ENCODE measurements at places on chromosomes 4 and X.

- peak; percentile 23 for DNase-seq
These were observed 91.7 kb upstream of the CXorf66 start for GRCh38 chrX:140057001-140057411.

GRCh38 chrX:5242091-5242790, 986.4 kb downstream of the NLGN4X start:
- no peak for DNase-seq

DNA sequence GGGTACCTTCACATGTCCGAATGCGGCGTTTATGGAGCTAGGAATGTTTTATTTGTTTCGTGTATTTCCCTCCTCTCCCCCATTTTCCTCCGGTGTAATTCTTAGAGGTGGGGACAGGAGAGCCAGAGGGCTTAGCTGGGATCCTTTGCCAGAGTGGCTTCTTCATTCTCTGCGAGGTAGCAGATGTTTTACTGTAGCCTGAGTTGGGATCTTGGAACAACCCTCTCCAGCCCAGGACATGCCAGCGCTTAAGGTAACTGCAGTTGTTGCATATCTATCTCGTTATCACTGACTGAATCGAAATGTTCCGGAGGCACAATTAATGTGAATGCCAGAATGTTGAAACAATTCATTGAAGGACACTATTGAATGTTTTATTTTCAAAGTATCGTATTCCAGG, 59.0 kb upstream of the DYNLT3 start:
- DNase-seq, result no peak

DNA sequence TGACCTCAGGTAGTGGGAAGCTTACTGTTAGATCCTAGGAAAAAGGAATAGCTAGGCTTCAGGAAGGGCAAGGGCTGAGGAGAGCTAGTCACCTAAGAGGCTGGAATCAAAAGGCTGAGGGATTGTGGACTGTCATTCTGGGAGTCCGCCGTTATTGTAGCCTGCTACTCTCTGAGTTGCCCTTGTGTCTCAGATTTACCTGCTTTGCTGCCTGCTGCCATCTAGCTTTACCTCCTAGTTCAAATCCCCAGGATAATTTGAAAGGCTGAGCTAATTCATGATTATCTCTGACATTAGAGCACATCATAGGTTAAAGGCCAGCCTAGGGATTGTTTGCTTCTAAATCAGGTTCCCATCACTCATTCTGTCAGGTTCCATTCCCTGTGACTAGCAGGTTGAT, 120.2 kb downstream of the FHIP1A start:
- no peak for DNase-seq

- DNase-seq, result no peak
These were observed 10.3 kb downstream of the HADH start for GRCh38 chr4:107999932-108000539.

- no peak for DNase-seq
These were observed 168.8 kb downstream of the SH3KBP1 start for GRCh38 chrX:19718642-19719041.

- no peak for DNase-seq
These were observed 77.9 kb downstream of the FAT4 start for GRCh38 chr4:125392694-125393093.

DNA sequence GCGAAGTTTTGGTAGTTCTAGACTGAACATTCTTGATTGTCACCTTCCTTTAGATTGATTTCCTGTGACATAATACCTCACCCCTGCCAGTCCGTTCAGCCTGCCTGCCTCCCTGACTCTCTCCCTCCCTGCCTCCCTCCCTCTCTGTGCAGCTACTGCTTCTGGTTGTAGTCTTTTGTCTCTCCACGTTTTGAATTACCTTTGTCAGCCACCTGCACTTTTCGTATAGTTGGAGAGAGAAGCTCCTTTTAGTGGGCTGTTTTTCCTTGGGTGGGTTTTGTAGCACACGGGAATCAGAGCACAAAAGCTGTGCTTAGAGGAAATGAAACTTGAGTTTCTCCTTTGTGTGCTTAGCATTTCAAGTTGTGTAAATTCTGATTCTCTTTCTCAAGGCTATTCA, 32.6 kb upstream of the MSMO1 start:
- DNase-seq, result no peak

- DNase-seq, result no peak
These were observed 55.3 kb downstream of the FIP1L1 start for GRCh38 chr4:53432528-53433424.

- DNase-seq, result no peak
These were observed 850 bp upstream of the CXCL3 start for GRCh38 chr4:74039315-74039763.

GRCh38 chrX:154380153-154380552, 1.1 kb downstream of the EMD start:
- DNase-seq, result no peak

- no peak for DNase-seq
These were observed 40.1 kb upstream of the LDB2 start for GRCh38 chr4:16938512-16939040.
